ENCODE measurements at places on chromosomes 6 and 20.

- no peak for DNase-seq
These were observed 50.4 kb downstream of the ZMYND8 start for GRCh38 chr20:47306095-47306494.

GRCh38 chr6:511488-512137, 120.1 kb downstream of the IRF4 start:
- DNase-seq = no peak

DNA sequence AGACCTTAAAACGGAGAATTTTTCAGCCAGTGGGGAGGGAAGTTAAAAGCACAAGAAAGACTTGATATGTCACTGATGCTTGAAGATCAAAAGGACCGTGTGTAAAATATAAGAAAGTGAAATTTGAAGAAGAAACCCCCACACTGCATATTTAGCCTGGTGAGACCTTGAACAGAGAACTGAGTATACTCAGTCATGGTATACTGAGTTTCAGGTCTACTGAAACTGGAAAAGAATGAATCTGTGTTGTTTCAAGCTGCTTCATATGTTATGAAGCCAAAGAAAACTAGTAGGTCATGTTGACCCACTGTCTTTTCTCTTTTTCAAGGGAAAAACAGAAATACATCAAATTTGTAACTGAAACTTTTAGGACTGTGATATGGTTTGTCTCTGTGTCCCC, 443.8 kb upstream of the GJE1 start:
- no peak for DNase-seq

GRCh38 chr6:106789428-106790148, 160.2 kb downstream of the QRSL1 start:
- no peak for DNase-seq

DNA sequence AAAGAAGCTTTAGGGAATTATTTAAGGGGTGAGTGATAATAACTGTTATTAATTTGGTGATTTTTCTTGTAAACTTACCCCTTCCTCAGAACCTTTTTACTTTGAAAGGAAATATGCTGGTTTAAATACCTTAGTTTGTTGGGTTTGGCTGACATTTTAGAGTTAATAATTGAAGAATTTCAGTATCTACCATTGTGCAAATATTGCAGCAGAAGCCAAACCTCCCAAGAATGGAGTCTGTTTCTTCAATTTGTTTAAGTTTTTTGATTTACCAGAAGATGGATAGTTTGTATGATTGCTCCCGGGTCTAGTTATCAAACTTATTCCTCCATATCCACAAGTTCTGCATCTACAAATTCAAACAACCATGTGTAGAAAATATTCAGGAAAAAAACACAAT, 77.1 kb downstream of the ATRN start:
- no peak for DNase-seq

GRCh38 chr6:5208471-5208971, 52.2 kb downstream of the LYRM4 start:
- DNase-seq = no peak

DNA sequence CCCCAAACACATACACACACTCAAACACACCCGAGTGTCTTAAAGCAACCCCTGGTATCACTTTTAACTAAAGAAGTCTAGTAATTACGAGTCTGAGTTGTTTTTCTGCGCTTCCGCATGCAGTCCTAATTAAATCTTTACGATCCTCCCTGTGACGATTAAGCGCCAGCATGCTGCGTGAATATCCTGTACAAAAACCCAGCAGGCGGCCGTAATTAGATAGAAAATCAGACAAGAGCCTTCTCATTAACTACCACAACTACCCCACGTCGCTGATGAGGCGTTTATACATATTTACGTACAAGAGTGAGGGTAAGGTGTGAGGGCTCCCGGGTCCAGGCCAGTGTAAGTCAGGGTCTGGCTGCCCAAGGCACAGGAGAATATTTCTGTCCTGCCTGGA, 8.1 kb downstream of the TFAP2B start:
- DNase-seq = no peak

DNA sequence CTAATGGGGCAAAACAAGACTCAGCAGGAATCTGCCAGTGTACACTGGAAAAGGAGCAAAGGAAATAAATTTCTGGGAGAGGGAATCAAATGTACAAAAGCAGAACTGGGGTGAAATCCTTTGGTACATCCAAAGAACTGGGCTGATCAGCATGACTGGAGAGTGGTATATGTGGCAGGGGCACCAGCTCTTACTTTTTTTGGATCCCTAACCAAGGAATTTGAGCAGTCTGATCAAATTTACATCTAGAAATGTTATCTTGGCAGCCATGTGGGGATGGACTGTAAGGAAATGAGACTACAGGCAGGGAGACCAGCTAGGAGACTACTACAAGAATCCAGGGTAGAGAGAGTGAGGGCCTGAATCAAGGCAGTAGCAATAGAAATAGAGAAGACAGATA, 1.2 kb upstream of the ZSCAN31 start:
- DNase-seq = no peak

DNA sequence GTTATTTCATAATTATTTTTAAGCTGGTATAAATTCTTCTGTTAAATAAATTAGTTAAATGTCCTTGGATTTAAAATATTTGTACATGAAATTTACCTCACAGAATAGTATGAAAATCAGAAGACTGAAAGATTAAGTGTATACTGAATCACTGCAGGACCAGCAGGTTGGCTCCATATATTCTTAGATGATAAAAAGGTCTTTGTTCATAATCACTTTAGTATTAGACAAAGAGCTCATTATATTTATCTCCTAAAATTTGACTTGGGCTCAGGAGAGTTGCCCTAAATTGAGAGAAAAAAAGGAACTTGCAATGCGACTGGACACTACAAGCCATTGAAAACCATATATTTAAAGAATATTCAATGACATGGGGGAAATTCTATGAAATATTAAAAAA, 766.4 kb upstream of the CITED2 start:
- DNase-seq = no peak

GRCh38 chr6:103870970-103871369, 988.7 kb downstream of the HACE1 start:
- DNase-seq = no peak

DNA sequence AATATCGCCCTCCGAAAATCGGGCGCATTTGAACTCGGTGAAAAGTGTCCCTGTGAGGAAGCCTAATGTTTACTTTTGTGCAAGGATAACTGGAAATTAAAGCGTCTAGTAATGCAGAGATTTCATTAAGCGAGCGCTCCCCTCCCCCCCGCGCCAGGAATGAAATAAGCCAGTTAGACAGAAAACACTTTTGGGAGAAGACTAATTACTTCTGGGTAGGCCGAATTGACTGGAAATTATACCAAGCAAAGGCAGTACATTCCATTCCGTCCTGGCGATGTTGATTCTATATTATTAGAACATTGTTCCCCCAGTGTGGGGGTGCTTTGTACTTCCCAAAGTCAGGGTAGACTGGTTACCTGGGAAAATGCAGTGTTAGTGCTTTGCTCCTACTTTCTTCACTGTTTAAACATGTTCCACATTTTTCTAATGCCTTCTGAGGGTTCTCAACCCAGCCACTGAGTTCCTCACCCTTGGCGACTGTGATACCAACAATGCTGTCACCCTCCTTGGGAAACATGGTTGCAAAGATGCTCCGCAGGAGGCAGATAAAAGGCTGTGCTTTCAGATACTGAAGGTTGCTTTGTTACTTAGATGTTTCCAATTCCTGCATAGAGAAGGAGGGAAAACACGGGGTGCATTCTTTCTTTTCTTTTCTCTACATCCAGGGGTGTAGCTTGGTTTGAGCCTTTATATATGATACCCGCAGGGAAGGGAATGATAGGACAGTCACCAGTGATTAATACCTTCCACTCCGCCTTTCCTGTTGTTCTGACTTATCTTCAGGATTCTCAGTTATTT, 2.6 kb downstream of the GJA1 start:
- no peak for DNase-seq

- no peak for DNase-seq
These were observed 3.5 kb upstream of the DDR1 start for GRCh38 chr6:30880698-30881252.

- DNase-seq = no peak
These were observed 1.5 kb downstream of the ZNFX1 start for GRCh38 chr20:49276161-49276960.

GRCh38 chr20:38112930-38113294, 52.2 kb downstream of the TGM2 start:
- no peak for DNase-seq

GRCh38 chr6:75044846-75045245, 161.0 kb downstream of the COL12A1 start:
- no peak for DNase-seq

DNA sequence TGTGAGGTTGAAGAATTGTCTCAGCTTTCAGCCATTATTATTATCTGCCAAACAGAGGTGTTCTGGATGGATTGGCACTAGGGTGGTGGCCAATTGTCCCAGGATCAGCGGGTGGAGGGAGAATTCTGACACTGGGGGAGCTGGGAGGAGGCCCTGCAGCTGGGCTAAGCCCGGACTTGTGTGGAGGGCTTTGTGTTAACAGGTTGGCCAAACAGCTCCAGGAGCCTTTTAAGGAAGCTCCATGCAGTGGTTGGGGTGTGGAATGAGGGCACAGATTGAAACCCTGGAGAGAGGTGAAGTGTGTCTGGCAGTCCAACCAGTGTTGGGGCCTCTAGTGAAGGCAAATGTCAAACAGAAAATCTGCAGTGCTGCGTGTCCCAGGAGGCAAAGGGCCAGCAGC, 135.8 kb downstream of the IMPG1 start:
- no peak for DNase-seq

DNA sequence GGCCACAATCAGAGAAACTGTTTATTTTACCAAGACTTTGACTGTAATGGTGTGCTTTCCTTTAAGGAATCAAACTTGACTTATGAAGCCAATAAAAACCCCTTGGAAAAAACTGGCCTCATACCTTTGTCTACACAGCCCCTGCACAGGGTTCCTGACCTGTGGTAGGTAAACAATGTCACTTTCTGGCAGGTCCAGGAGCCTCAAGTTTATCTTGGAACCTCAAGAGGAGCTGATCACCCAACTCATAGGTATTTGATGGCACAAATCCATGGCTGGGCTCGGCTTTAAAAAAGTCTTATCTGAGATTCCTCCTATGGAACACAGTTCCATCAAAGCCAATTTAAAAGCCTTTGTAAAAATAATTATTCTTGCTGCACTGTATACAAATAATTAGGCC, 61.0 kb downstream of the AGPAT4 start:
- no peak for DNase-seq

DNA sequence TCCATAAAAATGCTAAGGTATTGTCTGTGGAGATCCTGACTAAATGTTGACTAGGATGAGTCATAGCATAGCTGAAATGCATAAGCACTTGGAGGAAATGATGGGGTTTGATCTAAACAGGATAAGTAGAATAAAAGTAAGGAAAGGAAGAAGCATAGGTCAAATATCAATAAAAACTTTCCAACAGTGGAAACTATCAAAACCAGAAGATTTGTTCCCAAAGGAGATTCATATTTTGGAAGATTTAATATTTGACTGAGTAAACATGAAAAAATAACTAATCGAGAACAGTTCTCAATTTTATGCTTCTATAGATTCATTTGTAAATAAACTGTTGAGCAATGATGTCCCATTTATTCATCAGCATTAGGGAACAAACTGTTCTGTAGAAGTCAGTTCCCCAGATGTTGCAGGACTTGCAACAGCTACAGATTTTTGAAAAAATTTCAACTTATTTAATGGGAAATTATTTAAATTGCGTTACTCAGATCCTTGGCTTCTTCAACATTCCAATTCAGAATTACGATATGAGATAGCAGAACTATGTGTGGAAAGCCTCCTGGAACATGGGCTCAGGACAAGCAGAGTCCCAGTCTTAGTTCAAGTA, 133.7 kb upstream of the TBX18 start:
- peak; percentile 24 for DNase-seq

- peak; percentile 66 for DNase-seq
These were observed 15.8 kb upstream of the FAM8A1 start for GRCh38 chr6:17584241-17584803.

GRCh38 chr20:51399006-51399890, 143.3 kb downstream of the NFATC2 start:
- DNase-seq = no peak

GRCh38 chr6:43402820-43403219, 24.5 kb upstream of the ABCC10 start:
- no peak for DNase-seq

GRCh38 chr6:110826236-110827129, 11.2 kb upstream of the CDK19 start:
- DNase-seq = no peak

GRCh38 chr20:17885544-17885943, 83.0 kb downstream of the SNX5 start:
- no peak for DNase-seq

Measured in HFF-Myc (cell line).